HFFc6 (cell line): ENCODE measurements at places on chromosomes 4 and X.

GRCh38 chr4:53075162-53075785 is 213.2 kb downstream of the RASL11B start:
- DNase-seq = no peak

DNA sequence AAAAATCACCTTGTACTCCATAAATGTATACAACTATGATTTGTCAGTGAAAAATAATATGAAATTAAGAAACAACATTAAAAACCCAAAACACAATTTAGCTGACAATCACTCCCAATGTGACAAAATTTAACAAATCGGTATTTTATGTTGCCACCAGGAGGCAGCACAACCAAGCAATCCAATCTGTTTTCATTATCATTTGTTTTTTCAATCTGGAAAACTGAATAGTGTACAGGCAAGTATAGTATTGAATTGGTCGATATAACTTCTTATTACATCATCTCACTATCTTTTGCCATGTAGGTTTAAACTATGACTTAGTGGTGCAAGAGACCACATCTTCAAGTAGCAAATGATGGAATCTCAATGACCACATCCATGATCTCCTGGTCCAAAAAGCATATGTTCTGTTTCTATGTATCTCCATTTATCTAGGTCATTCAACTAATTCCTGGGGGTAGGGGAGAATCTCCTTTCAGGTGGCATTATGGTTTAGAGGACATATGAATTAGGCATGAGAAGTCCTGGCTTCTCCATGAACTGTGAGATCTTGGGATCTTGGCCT is 112.9 kb upstream of the AGA start:
- peak; percentile 22 for DNase-seq

DNA sequence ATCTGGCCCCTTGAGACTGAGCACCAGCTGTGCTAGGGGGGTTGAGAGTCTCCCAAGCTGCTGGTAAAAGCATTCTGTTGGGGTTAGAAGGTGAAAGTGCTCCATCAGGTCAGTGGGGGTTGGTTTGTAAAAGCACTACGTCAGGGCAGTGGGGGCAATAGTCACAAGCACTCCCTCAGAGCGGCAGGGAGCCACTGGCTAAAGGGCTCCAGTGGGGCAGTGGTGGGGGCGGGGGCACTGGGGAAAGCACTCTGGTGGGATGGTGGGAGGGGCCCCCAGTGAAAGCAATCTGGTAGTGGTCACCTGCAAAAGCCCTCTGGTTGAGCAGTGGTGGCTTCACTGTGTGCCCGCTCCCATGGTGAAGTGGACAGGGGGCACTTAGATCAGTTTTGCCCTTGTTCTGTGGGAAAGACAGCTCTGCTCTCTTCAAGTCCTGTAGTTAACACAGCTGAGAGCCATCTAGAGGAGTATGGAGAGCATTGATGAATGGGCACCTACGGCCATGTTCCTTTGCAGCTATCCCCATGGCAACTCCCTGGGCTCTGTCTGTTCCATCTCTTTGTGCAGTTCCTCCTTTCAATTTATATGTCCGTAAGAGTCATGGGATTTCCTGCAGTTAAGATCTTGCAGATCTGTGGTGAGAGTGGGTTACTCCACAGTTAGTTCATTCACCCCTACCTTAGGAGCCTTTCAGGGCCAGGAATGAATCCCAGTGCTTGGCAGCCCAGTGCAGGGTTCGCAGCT is 106.4 kb downstream of the SH3BGRL start:
- DNase-seq = no peak

DNA sequence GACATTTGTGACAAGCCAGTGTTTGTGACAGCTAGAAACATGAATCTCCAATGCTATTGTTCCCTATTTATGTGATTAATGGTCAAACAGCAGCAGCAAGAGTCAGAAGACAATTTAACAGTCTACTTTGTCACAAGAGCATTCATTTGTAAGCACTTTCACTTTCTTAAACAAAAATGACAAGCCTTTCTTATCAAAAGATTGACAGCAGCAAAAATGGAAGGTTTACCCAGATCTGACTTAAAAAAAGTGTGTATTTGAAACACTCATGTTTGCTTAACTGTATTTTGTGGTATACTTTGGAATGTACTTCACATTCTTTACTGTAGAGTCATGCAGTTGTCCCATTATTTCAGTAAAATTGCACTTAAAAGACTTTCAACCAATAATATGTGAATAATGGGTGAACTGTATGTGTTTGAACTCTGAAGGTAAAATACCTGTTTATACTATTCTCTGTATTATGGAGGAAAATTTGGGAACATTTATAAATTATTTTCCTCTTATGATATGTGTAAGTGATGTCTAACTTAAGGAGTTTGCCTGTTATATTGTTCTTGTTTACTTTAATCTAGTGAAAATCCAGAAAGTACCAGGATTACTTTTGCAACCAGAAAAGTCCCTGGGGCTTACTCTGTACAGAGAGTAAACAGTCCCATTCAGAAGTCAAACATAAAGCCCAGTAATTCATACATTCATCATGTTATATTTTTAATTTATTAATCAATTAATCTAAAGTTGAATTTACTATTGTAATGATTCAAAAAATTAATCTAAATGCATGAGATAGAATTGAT is 314.9 kb upstream of the TRAM1L1 start:
- DNase-seq = peak; percentile 4

- peak; percentile 15 for DNase-seq
These were observed 61.7 kb downstream of the PALLD start for GRCh38 chr4:168558599-168558998.

DNA sequence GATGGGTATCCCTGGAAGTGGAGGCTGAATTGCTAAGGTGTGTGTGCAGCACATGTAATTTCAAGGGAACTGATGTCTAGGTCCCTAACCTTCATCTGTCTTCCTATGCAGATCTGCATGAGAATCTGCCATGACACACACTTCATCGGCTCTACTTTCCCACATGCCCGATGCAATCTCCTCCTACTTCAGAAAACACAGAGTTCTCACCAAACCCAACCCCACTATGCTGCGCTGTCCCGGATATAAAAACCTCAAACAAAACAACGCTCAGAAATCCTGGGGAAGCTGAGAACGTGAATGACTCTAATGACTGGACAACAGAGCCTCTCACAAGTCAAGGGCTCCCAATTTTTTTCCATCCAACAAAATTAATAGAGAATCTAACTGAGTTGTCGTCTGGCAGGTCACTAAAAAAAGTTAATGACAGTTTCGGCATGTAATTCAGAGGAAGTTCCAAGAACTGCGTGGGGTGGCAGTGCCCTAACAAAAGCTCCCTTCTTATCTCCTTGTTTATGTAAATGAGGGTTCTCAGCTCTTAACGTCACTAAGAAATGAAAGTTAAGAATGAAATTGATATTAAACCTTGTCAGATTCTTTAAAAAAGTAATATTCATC is 39.0 kb downstream of the STX18 start:
- no peak for DNase-seq
